Activated T-helper 1 cell treated with anti-CD3 and anti-CD28 coated beads, Interleukin-2, amount 50 U/mL, for 16 hours (primary cell): ENCODE measurements at places on chromosomes 11 and 22.
A peak's percentile ranks its signal among the peaks of the same experiment; 100 is the strongest.

DNA sequence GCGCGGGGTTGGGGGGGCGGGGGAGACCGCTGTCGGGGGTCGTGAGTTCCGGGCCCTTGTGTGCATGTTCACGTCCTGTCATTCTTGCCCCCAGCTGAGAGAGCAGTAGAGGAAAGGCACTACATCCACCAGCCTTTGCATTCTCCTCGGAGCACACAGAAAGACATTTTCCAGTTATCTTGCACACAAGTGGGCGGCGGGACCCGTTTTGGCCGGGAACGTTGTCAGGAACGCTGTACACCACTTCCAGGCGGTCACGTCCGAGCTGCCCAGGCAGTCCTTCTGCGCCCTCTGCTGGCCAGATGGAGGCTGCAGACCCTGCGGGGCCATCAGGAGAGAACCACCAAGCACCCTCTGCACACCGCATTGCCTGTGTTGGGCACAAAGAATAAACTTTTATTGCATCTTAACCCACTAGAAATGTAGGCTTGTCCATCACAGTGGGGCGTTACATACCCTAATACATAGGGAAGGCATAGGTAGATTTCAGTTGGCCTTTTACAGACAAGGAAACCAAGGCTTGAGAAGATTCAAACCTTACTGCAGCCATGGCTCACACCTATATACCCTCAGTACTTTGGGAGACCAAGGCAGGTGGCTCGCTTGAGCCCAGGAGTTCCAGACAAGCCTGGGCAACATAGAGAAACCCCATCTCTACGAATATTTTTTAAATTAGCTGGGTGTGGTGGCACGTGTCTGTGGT lies 2.8 kb upstream of the CDKN1C start:
- peak; percentile 78 for DNase-seq

GRCh38 chr11:2529173-2529572 lies 84.4 kb downstream of the KCNQ1 start:
- DNase-seq, result no peak

- DNase-seq, result no peak
Measured at GRCh38 chr11:91790346-91791170, 434.1 kb upstream of the FAT3 start.

DNA sequence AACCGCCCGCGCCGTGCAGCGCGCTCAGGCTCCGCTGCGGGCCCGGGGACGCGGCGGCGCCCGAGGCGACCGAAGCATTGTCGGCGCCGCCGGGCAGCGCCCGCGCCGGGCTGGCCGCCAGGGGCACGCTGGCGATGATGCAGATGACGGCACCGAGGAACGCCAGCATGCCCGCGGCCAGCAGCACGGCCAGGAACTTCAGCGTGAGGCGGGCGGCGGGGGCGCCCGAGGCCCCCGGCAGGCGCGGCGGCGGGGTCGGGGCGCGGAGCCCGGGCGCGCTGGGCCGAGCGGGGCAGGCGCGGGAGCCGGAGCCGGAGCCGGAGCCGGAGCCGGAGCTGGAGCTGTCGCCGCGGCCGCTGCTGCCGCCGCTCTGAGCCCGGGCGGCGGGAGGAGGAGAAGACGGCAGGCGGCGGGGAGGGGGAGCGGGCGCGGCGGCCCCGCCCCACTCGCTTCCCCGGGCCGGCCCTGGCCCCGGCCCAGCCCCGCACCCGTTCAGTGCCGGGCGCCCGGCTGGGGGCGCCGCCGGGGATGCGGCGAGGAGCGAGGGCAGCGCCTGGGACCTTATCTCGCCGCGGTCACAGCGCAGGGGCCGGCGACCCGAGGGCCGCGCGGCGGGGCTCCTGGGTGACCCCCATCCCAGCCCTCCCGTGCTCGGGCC lies at the start of gene NPTXR:
Gene NPTXR (minus strand): TSS at position 372 of the 658 bp plus-strand sequence.
- no peak for DNase-seq

DNA sequence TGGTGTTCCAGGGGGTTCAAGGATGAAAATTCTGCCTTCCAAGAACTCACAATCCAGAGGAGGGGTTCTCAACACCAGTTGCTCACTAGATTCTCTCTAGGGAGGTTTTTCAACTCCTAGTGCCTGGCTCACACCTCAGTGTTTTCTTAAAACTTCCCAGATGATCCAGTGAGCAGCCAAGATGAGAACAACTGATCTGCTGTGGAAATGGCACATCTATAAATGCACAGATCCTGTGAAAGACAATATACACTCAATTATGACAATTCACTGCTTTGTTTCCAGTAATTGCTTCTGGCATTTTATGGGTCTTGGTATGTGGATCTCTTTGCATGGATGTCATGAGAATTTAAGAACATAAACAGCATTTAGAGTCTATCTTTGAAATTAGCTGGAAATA lies 45.2 kb upstream of the PRSS23 start:
- DNase-seq, result no peak

DNA sequence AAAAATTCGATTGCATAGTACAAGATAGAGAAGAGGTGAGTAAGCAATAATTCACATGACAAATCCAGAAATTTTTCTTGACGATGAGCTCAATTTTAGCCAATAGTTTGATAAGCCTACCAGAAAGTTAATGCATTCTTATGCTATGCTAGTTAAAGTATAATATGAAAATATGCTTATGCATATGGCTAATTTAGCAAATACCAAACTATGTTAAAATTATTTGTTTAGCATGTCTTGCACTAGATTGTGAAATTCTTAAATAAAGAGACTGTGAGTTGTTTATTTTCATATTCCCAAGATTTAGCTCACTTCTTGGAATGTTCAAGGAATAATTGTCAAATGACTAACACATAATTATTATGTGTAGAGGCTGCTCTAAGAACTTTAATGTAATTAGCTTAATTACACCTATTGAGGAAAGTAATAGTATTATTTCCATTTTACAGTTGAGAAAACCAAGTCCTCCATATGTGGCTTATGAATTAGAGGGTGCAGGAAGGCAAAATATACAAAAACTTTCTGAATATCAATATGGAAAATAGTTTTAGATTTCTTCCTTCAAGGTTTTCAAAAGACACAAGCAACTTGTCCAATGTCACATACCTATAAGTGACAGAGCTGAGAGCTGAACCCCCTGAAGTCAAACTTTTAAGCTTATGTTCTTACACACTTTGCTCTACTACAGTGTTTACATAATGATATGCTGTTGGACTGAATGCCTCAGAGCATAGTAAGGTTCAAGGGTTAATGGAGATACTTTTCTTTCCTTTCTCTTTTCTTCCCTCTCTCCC lies 45.9 kb upstream of the ARHGAP20 start:
- no peak for DNase-seq

DNA sequence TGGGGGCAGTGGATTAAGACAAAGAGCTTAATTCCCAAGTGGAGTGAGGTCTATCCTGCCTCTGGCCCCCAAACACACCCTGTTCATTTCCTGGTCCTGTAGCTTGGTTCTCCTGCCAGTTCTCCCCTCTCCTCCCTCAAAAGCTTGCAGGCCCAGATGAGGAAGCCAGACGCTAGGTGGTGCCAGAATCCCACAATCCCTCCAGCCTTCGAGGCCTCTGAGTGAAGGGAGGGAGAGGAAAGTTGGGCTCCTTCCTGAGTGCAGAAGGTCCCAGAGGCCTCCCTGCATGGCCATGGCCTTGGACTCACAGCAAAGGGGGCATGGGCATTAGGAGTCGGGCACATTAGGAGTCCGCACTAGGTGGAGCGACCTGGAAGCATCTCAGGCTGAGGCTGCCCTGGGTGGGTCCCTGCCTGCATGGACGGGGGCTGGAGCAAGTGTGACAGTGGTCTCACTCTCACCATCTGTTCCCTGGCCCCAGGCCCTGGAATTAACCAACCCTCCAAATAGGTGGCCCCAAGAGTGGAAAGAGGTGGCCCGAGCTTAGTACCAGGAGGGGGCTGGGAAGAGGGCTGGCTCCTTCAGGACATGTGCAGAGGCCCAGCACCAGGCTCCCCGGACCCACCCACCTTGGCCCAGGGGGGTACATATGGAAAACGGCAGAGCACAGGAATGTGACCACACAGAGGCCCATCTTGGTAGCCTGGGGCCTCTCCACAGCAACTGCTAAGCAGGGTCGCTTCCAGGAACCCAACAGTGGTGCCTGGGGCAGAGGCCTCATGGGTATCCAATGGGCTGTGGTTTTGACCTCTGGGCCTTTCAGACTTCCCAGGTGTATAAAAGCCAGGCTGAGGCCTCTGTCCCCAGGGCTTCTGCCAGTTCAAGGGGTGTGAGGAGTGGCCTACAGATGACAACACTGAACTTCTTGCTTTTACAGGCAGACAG lies 5.2 kb downstream of the FXYD2 start:
- DNase-seq, result no peak

DNA sequence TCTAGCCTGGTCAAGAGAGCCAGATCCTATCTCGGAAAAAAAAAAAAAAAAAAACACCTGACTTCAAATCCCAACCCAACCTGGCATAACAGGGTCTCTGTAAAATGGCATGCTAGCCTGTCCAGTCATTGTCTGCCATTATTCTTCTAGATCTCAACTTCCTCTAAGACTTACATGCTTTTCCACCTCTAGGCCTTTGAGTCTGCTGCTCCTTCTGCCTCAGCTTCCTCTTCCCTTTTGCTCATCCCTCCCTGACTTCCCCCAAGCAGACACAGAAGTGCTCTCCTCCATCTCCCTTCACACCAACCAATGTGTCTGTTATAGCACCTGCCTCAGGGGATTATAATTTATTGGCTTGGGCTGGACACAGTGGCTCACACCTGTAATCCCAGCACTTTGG lies 7.8 kb downstream of the STK33 start:
- DNase-seq, result no peak

GRCh38 chr11:16001899-16002426 lies 354.4 kb downstream of the SOX6 start:
- DNase-seq, result no peak

GRCh38 chr11:9681583-9682372 lies 17.9 kb downstream of the SWAP70 start:
- no peak for DNase-seq

- no peak for DNase-seq
Measured at GRCh38 chr22:44929359-44930015, 80.3 kb downstream of the PHF21B start.

DNA sequence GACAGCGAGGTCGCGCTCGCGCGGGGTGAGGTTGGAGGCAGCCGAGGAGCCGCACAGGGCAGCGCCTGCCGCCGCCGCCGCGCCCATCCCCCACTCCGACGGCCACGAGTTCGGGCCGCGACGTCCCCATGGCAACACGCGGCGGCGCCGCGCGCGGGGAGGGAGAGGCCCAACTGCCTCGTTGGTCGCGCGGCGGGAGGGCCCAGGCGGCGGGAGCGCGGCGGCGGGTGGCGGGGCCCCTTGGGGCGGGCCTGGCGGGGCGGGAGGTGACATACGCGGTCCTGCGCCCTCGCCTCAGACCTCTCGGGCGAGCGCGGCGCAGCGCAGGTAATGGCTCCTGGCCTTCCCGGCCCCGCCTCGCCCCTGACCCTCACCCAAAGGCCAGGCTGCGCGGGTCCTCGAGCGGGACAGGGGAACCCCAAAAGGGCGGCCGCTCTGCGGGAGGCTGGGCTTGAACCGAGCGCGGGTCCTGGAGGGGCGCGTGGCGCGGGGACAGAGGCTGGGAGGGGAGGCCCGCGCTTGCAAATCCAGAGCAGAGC lies at the start of gene DEUP1:
Gene DEUP1 (plus strand): TSS at position 297 of the 539 bp plus-strand sequence. CDS start 1,518 bp downstream, outside the sequence.
- DNase-seq, result no peak

DNA sequence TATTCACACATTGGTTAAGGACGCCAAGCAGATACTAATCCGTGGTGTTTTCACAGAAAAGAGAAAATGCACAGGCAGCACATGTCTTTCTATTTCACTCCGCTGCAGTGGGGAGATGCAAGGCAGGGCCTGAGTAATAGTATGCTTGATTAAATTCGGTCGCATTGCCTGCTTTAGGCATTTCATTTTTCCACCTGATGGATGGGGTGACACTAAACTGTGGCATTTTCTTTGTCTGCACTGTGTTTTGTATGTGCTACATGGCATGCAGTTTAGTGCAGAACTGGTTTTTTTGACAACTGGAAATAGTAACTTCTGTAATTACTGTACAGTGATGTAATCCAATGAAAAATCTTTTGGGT lies 94.9 kb downstream of the SLC17A6 start:
- DNase-seq, result no peak

DNA sequence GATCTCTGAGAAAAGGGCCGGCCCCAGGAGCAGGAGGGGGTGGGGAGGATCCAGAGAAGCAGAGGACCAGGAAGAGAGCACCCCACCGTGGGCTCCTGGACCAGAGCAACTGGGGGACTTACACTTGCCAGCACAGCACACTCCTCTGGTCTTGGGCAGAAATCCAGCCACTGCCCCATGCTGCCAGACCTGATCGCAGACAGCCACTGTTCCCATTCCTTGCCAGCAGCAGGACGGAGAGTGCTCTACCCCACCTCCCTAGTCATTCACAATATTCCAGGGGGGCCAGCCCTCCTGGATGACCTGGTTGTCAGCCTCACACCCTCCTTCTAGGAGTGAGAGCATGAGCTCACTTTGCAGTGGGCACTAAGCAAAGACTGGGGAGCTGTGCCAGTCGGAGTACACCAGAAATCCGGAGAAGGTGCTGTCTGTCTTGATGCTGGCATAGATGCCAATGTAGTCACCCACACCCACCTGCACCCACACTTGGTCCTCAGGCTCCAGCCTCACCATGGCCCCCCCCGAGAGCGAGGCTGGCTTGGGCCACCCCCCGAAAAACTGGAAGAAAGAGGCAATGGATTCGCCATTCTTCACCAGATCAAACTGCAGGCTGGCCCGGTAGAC lies 1.6 kb downstream of the C1QTNF5 start:
- no peak for DNase-seq

GRCh38 chr22:45273452-45274075 lies 11.2 kb upstream of the UPK3A start:
- DNase-seq, result no peak

- no peak for DNase-seq
Measured at GRCh38 chr22:38220163-38220562, 18.4 kb downstream of the MAFF start.

GRCh38 chr22:45149671-45150070 lies 14.1 kb upstream of the NUP50 start:
- no peak for DNase-seq

- no peak for DNase-seq
Measured at GRCh38 chr22:27919942-27920755, 1.1 kb upstream of the PITPNB start.

GRCh38 chr22:37659066-37659896 lies 758 bp downstream of the PDXP start:
- DNase-seq, result no peak

- no peak for DNase-seq
Measured at GRCh38 chr11:7889985-7890384, 41.1 kb downstream of the OR10A6 start.

DNA sequence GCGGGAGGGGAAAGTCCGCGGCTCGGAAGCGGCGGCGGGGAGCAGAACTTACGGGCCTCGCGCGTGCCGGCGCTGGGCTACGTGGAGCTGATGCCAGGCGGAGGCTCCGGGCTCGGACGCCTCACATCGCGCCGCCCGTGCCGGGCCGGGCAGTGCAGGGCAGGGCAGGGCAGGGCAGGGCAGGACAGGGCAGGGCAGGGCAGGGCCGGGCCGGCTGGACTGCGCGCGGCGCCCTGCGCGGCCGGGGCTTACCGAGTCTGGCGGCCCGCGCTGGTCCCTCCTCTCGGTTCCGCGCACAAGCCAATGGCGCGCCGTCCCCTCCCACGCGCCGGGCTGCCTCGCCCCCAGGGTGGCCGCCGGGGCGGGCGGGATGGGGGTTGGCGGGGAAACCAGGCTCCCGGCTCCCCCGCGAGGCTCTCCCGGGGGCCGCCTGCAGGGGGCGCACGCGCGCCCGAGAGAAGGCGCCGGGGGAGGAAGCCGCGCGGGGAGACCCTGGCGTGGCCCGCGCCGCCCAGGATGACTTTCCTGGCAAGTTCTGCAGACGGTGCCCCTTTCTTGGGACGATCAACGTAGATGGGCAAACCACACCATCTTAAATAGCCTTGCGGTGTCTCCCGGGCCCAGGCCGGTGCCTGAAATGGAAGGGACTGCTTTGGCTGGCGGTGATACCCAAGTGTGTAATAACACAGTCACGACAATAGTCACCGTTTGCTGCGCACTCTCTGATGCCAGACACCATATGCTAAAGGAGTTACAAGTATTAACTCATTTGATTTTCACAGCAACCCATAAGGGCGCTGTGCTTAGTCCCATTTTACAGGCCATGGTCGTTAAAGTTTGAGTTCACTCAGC lies at the start of gene TP53I11:
Gene TP53I11 (minus strand): TSS at position 259 of the 852 bp plus-strand sequence. CDS start 12,548 bp downstream, outside the sequence.
- peak; percentile 30 for DNase-seq
